ENCODE measurements at places on chromosomes 12 and 14. TPM values are rescaled to one million over a fixed set of nuclear protein-coding genes. Genes with fewer than 3 reads are reported as not detected.

The HOXC11 gene
- not detected for total RNA-seq

The TAS2R7 gene
- not detected for total RNA-seq

The GZMH gene
- 0.48 TPM for total RNA-seq

The MUCL1 gene
- not detected for total RNA-seq

The SUOX gene
- 25.0 TPM for total RNA-seq

The CARMIL3 gene
- 0.05 TPM for total RNA-seq

The RIMBP2 gene
- not detected for total RNA-seq

The DMAC2L gene
- 29.3 TPM for total RNA-seq

The BIN2 gene
- total RNA-seq, result 2.4 TPM

GRCh38 chr12:56469007-56469930 is 891 bp downstream of the SPRYD4 start:
- DNase-seq, result no peak

DNA sequence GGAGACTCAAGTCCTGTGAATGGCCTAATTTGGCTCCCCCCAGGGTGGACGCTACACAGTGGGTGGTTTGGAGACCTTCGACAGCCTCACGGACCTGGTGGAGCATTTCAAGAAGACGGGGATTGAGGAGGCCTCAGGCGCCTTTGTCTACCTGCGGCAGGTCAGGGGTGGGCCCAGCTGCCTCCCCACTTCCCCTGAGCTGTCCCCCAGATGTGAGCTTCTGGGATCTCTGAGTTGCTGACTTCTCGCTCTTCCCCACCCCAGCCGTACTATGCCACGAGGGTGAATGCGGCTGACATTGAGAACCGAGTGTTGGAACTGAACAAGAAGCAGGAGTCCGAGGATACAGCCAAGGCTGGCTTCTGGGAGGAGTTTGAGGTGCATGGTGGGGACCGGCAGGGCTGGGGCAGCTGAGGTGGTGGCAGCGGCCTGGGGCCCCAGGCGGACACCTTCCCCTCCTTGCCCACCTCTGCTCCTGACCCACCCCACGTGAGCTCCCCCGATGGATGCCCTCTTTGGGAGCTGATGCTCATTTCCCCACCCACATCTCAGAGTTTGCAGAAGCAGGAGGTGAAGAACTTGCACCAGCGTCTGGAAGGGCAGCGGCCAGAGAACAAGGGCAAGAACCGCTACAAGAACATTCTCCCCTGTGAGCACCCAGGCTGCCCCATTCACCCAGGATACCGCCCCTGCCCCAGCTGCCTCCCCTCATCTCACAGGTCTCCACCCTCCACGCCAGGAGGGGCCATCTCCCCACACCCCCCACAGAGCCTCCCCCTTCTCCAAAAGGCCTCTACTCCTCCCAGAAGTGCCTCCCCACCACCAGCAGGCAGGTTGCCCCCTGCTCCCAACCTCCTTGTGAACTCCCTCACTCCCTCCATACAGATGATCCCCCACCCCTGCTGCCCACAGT is 4.2 kb downstream of the PTPN6 start:
- peak; percentile 63 for DNase-seq

GRCh38 chr12:115464661-115465060 is 780.7 kb upstream of the TBX3 start:
- no peak for DNase-seq

DNA sequence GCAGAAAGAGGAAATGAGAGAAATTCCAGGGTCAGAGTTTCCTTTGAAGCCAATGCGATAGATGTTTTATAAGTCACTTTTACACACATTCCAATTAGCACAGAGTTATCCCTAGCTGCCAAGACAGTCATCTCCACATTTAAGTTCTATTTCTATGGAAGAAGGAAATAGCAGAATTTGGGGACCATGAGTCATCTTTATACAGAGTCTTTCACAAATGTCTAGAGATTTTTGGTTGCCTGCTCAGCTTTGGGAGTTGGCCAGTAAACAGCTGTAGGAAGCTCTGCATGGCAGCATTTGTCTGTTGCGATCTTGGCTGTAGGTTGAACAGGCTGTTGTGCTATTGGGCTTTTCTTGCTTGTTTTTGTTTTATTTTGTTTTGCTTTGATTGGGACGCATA is 884.3 kb downstream of the GALC start:
- DNase-seq, result no peak

DNA sequence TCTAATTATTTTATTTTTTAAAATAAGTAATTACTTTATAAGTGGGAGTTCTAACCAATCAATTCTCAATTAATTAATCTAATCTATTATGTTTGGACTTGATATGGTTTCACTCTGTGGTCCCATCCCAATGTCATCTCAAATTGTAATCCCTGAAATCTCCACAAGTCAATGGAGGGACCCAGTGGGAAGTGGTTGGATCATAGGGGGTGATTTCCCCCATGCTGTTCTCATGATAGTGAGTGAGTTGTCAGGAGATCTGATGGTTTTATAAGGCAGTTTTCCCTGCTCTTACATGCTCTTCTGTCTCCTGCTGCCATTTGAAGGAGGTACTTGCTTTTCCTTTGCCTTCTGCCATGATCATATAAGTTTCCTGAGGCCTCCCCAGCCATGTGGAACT is 836.1 kb downstream of the GALC start:
- no peak for DNase-seq

DNA sequence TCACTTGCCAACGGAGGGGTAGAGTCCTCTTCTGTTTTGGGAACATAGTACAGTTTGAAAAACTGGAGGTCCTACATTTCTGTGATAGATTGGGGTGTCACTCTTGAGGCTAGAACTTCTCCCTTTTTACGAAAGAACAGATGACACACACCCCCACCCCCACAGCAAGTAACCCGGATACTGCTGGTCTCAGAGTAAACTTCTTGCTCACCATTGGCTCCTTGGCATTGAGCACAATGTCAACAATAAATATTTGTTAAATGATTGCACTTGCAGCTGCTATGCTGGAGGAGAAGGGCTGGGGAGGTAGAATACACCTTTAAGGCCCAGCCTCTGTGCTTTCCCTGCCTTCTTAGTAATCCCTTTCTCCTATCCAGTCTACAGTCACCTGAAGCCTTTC is 149.8 kb downstream of the TGFB3 start:
- DNase-seq, result no peak

GRCh38 chr14:103943673-103944072 is 1.3 kb upstream of the RD3L start:
- no peak for DNase-seq

- no peak for DNase-seq
These were observed 19.4 kb upstream of the EIF5 start for GRCh38 chr14:103314496-103315277.

DNA sequence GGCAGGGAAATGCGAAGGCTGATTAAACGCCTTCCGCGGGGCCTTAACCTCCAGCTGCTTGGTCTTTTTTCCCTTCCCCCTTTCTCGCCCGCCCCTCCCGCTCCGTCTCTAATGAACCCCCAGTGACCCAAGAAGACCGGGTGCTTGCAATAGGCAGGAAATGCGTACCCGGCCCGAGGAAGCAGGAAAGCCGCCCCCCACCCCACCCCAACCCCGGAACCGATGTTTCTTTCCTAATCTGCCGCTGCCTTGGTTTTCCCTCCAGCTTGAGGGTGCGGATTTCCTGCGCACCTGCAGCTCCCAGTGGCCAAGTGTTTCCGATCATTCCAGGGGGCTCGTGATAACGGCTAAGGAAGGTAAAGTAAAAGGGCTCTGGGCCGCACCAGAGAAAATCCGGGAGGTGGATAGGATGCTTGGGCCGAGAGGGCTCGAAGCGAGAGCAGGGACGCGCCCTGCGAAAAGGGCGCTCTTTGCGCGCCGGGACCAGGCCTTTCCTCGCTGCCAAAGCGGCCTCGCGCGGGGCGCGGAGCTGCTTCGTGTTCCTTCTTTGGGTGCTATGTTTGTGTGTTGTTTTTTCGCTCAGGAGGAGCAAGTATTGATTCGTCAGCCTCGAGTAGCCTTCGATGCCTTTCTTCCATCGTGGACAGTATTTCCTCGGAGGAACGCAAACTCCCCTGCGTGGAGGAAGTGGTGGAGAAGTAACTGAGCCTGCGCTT is 983 bp downstream of the MYF6 start:
- no peak for DNase-seq

GRCh38 chr12:120119271-120119973 is 2.9 kb upstream of the RAB35 start:
- no peak for DNase-seq

GRCh38 chr12:2768224-2768961 is 26.4 kb upstream of the FKBP4 start:
- DNase-seq, result no peak

- DNase-seq, result peak; percentile 82
These were observed 139.1 kb downstream of the SPTSSA start for GRCh38 chr14:34322940-34323418.

- no peak for DNase-seq
These were observed 91.8 kb downstream of the EML1 start for GRCh38 chr14:99884834-99885648.

- DNase-seq, result no peak
These were observed 330.2 kb downstream of the ZFP36L1 start for GRCh38 chr14:68462683-68463082.

- no peak for DNase-seq
These were observed 23.4 kb upstream of the IPO8 start for GRCh38 chr12:30719060-30719459.

GRCh38 chr12:2693980-2694610 is 100.7 kb upstream of the FKBP4 start:
- DNase-seq, result no peak

- no peak for DNase-seq
These were observed 10.8 kb upstream of the TCTN2 start for GRCh38 chr12:123659996-123660727.

- DNase-seq, result no peak
These were observed 217.1 kb downstream of the CHST11 start for GRCh38 chr12:104673696-104674482.

DNA sequence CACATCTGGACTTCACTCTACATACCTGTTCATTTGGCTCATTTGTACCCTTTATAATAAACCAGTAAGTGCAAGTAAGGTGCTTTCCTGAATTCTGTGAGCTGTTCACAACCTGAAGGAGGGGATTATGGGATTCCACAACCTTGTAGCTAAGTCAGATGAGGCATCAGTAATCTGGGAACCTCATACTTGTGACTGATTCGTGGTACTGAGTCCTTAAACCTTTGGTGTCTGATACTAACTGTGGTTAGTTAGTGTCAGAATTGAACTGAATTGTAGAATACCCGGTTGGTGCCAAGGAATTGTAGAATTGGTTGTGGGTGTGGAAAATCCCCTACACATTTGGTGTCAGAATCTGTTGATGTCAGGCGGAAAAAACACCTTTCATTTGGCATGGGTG is 83.4 kb downstream of the TMX1 start:
- no peak for DNase-seq

DNA sequence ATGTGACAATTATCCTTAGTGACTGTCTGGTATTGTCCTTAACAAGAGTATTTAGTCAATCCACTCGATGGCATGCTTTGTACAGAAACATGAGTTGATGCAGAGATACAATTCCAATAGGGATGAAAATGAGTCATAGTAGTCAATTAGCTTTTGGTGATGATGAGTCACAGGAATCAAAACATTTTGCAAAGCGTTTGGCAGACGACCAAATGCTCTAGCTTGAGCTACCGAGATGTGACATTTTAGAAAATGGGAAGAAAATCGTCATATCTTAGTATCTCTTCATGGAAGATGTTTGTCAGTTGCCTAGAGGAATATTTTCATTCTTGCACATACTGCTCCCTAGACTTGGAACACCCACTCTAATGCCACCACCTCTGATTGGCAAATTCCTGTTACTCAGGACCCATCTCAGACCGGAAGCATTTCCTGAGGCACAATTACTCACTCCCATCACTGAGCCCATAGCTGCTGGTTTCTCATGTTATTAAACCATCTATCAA is 95.0 kb downstream of the LMNTD1 start:
- no peak for DNase-seq

DNA sequence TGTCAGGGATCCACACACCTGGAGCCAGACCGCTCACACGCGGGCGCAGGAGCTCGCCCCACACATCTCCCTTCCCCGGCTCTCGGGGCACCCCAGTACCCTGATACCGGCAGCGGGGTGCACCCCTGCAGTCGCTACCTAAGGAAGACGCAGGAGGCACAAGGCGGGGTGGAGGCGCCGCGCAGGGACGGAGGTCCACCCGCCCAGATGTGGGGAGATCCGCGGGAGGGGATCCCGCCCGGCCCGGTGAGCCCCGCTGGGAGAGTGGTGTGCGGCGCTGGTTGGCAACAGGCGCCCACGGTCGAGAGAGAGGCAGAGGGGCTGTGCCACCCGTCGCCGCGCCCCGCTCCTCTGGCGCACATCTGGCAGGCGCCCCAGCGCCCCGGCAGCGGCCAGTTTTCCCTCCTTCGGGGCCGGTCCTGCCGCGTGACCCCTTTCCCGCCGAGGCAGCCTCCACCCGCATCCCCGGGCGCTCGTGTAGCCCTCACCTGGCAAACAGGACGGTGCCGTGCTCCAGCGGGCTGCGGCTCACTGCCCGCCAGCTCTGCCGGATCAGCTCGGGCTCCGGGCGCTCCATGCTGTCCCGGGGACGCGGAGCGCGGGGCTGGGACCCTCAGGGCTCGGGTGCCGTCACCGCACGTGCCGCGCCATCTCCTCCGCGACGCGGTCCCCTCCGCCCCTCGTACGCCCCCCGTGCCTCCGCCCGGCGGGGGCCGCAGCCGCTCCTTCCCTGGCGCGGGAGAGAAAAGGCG is 469 bp downstream of the NGB start:
- DNase-seq, result no peak

DNA sequence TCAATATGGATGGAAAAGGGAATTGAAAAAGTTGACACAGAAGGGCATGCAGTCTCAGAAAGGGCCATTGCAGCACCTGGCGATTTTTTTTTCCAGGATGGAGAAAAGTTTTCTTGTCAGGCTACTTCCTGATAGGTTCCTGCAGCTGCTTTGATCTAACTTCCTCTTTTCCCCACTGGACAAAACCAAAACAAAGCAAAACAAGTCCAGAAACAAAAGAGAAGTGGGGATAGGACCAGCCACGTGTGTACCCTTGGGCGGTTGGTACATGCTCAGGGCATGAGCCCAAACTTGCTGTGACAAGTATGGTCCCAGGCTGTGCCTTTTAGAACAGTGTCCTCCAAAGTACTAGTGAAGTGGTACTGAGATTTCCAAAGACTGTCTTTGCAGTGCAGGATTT is 89.8 kb downstream of the CHST11 start:
- DNase-seq, result no peak

- no peak for DNase-seq
These were observed at the start of gene PPP1R36 for GRCh38 chr14:64549791-64550620. TSS of gene PPP1R36 (plus strand) at chr14:64549961. CDS start at chr14:64549998, 37 bp downstream.

DNA sequence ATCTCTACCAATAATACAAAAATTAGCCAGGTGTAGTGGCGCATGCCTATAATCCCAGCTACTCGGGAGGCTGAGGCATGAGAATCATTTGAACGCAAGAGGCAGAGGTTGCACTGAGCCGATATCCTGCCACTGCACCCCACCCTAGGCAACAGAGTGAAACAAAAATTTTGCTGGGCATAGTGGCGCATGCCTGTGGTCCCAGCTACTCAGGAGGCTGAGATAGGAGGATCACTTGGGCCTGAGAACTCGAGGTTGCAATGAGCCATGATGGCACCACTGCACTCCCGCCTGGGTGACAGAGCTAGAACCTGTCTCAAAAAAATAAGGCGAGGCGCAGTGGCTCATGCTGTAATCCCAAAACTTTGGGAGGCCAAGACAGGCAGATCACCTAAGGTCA is 9.5 kb downstream of the ATXN2 start:
- no peak for DNase-seq

Measured in cardiac septum (tissue), 1 donor.